Activated T-cell treated with anti-CD3 and anti-CD28 coated beads, Interleukin-2, amount 50 U/mL, for 4 hours (primary cell): ENCODE measurements at places on chromosomes 2 and 18. TPM values are rescaled to one million over a fixed set of nuclear protein-coding genes. Genes with fewer than 3 reads are reported as not detected.

The LYPD6 gene
- total RNA-seq = not detected

The TGFA gene
- total RNA-seq = 0.33 TPM

The APCDD1 gene
- not detected for total RNA-seq

The HNRNPA3 gene
- 292 TPM for total RNA-seq

The ID2 gene
- 225 TPM for total RNA-seq

The FOXD4L1 gene
- 0.11 TPM for total RNA-seq

The FBXO41 gene
- total RNA-seq = 28.1 TPM

The TEX261 gene
- total RNA-seq = 89.6 TPM

The SCLY gene
- 60.1 TPM for total RNA-seq

The TAF4B gene
- total RNA-seq = 22.5 TPM

The PAX8 gene
- 1.1 TPM for total RNA-seq

The NCKAP5 gene
- total RNA-seq = 0.03 TPM

The SIX3 gene
- total RNA-seq = not detected

The TXNDC2 gene
- not detected for total RNA-seq

The IL18R1 gene
- total RNA-seq = 17.9 TPM

The ZNF516 gene
- 4.0 TPM for total RNA-seq

The ARHGEF33 gene
- total RNA-seq = 0.05 TPM

The GYPC gene
- 93.4 TPM for total RNA-seq

The NFE2L2 gene
- 60.5 TPM for total RNA-seq

The CCDC68 gene
- total RNA-seq = not detected

The MSH6 gene
- 164 TPM for total RNA-seq

The ANKRD36B gene
- 13.7 TPM for total RNA-seq

The GALNT1 gene
- 39.5 TPM for total RNA-seq

The CCDC141 gene
- 0.74 TPM for total RNA-seq

The SDC1 gene
- total RNA-seq = 0.33 TPM

The GPR45 gene
- not detected for total RNA-seq

The PASK gene
- 62.7 TPM for total RNA-seq

The ERCC3 gene
- 63.6 TPM for total RNA-seq

The NTSR2 gene
- not detected for total RNA-seq

The POTEI gene
- total RNA-seq = not detected

The PRKCE gene
- 9.1 TPM for total RNA-seq

The STARD6 gene
- 0.52 TPM for total RNA-seq

The MAL gene
- total RNA-seq = 6.1 TPM

The LRATD1 gene
- total RNA-seq = 0.11 TPM
